ENCODE measurements at places on chromosomes 2 and 18.

GRCh38 chr2:85163675-85164074 lies 30.5 kb downstream of the TCF7L1 start:
- DNase-seq = no peak

- DNase-seq = no peak
These were observed 327.6 kb downstream of the NCKAP5 start for GRCh38 chr2:133240491-133241223.

GRCh38 chr2:42874949-42875801 lies 82.8 kb upstream of the HAAO start:
- no peak for DNase-seq

- DNase-seq = no peak
These were observed 757.8 kb downstream of the TRIB2 start for GRCh38 chr2:13474538-13474937.

DNA sequence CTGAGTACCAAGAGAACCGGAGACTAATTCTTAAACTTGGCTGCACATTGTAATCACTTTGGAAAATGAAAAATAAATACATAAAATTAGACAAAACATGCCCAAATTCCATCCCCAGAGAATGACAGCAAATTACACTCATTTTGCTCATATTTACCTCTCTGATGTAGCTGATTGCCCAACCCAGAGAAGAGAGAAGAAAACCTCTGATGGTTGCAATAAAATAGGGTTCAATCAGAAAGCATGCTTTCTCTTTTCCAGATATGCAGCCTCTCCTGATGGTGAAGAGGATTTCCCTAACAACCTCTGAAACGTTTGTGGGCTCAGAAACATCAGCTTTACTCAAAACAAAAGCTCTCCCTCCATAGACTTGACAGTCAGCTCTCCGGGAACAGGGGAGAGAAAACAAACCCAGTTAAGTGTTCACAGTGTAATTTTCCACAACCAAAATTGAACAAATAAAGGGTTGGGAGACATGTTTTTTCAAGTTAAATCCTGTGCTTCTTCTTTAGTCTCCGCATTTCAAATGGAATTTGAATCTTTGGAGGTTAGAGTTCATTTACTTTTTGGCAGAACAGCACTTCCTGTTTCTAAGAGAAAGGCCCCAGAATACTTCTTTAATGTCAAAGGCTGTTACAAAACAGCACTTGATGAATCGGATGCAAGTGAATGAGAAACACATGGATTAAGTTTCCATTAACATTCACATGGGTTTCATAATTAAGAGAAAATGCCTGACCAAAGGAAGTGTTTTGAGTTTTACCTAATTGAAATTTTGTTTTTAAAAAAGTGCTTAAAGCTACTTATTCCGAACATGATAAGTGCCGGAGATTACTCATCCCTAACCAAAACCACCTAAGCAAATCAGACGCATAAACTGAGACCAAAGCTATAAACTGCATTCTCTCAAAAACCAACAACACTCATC lies 570.1 kb upstream of the SYT4 start:
- no peak for DNase-seq

Data from activated T-helper 1 cell treated with Interleukin-2 at 50 U/mL for 16 hours (primary cell).